Hippocampal formation (tissue), 2 donors: ENCODE measurements at places on chromosomes 1 and 21.
A peak's percentile ranks its signal among the peaks of the same experiment; 100 is the strongest.

- no peak for DNase-seq
Observed at GRCh38 chr21:34834290-34834689, 165.5 kb downstream of the CLIC6 start.

- DNase-seq: no peak
Observed at GRCh38 chr1:218332416-218332815, 12.7 kb upstream of the TGFB2 start.

DNA sequence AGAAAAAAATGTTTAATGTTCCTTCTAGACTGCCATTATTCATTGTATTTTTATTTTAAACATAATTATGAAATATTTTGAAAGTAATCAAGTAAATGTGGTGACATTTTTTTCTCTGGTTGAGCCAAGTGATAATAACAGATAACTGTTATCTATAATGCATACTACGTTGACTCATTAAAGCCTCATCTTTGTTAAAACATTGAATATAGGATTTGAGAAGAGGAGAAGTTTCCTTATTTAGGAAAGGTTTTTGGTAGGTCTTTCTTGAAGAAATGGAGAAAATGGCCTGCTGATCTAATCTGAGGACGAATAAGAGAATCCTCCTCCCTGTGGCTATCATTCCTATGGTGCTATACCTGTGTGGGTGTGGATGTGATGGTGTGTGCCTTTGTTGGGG lies 89.0 kb downstream of the NFIA start:
- DNase-seq: no peak

DNA sequence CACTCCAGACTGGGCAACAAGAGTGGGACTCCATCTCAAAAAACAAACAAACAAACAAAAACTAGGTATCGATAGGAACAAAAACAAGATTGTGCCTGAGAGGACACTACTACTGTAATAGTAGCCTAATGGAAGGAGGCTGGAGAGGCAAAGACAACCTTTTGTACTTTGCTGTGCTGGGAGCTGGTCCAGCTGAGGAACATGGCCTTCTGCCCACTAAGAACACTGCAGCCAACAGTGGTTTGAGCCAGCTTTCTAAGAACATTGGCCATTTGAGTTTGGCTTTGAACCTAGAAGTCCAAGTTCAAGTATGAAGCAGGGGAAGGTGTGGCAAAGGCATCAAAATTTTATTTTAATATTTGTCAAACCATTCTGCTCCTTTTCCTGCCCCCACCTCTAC lies 22.7 kb upstream of the RGS8 start:
- DNase-seq: no peak

- peak; percentile 35 for DNase-seq
Observed at GRCh38 chr1:20472860-20473711, 12.9 kb downstream of the CAMK2N1 start.

DNA sequence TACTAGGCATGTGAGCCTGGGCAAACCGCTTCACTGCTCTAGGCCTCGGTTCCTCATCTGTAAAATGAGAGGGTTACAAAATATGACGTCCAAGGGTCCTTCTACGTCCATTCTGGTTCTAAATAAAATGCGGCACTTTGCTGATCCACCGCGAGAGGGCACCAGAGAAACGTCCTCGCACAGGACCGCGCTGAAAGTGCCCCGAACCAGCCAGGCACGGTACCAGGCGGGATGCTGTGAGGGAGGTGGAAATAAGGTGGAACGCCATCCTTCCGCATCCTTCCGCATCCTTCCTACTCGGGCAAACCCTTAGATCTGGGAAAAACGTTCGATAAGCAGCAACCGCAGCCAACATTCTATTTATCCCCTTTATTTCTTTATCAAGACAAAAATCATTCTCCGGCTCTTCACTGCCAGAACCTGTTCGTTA lies 60.3 kb upstream of the KRTAP19-8 start:
- DNase-seq: peak; percentile 41

DNA sequence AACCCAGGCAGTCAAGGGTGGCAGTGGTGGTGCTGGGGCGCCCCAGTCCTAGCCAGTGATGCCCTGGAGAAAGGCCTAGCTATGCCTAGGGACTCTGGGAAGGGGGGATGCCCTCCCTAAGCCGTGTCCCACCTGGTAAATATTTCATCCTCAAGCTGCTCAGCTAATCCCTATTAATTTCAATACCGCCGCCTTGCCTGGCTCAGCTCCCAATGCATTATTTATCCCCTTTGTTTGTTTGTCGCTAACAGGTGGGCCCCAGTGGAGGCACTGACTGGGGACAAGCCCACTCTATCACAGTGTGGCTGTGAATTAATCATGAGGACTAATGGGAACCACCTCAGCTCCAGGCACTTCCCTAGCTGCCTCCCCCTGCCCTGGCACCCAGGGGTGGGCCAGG lies 22.5 kb downstream of the DMAP1 start:
- DNase-seq: no peak

DNA sequence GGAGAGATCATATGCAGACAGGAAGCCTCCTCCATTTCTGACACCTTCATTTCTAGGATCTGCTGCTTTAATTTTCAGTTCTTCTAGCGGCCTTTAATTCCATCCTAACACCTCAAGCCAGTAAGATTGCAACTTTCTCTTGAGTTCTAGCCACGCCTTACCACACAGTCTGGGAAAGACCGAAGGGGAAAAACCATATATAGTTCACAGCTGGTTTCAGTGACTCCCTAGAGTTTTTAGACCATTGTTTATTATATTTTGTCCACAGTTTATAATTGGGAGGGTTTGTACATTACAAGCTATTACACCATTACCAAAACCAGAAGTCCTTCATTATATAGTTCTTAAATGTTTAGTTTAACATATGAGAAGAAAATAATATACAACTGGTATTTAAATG lies 37.5 kb downstream of the DPH5 start:
- DNase-seq: no peak

DNA sequence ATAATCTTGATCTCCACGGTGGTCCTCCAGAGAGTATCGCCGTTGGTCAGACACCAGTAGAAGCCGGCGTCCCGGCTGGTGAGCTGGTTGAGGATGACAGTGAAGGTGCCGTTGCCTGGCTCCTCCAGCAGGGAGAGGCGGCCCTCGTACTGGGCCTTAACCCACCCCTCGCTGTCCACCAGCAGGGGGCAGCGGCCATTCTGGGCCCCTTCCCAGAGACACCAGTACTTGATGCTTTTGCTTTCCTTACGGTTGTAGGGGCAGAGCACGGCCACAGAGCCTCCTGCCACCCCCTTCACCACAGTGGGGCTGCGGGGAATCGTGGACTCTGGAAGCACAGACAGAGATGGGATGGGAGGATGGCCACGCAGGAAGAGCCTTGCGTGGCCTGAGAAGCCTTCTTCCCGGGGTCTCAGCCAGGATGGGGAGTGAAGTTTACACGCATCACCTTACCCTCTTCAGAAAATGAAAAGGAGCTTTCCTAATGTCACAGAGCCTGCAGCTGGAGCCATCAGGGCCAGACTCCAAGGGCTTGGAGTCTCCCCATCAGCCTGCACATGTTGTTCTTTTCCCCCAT lies 10.7 kb downstream of the PIGR start:
- no peak for DNase-seq

DNA sequence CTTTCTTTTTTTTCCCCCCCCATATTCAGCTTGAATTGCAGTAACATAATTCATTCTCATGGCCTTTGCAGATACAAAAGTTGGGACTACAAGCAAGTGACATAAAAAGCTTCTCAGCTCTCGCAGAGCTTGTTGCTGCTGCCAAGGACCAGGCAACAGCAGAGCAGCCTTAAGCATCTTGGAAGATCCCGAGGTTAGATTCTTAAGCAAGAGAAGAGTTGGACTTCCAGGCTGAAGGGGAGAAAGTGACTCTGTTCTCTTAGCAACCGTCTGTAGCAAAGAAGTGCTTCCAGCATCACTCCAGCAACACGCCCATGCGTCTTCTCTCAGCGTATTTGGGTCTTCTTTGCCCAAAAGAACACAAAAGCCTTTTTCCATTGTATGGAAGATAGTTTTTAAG lies 20.7 kb downstream of the AGT start:
- no peak for DNase-seq

DNA sequence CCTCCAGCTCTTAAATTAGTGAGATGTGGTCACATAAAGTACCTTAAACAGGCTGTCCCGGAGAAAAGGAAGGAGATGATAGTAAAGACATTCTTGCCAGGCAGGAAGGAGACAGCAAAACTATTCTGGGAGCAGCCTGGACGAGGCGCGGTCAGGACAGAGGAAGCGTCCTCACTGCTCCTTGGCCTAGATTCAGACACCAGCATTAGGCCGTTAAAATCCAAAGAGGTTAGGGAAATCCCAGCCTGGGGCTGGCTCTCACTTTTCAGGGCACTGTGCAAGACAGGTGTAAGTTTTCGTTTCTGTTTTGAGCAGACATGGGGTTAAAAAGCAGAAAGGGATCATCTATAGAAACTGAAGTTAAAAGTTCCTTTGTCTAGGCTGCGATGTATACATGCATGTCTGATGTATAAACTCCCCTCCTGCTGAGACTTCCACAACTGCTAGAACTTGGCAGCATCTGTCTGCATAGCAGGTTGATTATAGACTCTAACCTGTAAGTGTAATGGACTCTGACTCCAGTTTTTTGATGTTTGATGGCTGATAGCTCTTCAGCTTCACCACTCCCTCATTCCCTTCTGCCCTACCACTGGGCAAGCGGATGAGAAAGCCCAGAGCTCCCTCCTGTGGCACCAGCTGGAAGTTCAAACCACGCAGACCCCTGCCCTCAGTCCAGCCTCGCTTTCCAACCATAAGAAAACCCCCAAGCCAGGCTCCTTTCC lies 21.5 kb downstream of the STPG1 start:
- DNase-seq: peak; percentile 63

DNA sequence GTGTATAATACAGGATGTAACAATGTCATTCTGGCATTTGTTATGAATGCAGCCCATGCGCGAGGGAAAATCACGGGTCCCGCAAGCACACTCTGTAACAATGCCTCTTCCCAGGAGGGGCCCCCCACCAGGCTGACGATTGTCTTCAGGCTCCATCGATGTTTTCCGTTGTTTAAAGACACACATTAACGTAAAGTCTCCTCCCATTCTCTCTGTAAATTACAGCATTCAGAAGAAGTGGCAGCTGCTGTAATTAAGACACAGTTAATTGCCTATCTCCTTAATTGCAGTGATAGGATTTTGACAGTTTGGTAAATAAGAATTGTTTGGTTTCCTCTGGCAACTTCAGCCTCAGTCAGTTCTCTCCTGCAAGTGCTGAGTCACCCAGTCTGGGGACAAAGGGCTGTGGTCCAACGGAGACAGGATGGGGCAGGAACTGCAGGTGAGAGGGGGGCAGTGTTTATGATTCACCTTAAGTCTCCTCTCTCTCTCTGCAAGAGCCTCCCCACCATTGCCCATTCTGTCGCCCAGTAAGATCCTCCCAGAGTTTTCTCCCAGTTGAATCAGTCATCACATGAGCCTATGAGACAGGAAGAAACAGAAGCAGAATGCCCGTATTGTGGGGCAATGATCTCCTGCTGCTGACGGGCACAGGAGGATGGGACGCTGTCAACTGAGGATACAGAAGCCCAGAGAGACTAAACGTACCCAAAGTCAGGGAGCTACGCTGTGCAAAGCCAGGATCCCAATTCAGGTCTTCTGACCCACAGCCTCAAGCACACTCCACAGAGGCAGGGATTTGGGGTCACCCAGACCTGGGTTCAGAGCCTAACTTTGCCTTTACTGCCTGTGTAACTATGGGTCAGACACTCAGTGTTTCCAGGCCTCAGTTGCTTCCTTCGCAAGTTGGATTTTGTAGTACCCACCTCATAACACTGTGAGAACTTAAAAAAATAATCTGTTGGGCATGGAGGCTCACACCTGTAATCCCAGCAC lies 110.0 kb downstream of the ADSS2 start:
- DNase-seq: peak; percentile 49

- DNase-seq: no peak
Observed at GRCh38 chr1:29830916-29831315, 594.6 kb downstream of the PTPRU start.

- no peak for DNase-seq
Observed at GRCh38 chr1:56773341-56774066, 45.7 kb downstream of the FYB2 start.

- no peak for DNase-seq
Observed at GRCh38 chr1:90411185-90411584, 305.9 kb downstream of the BARHL2 start.

DNA sequence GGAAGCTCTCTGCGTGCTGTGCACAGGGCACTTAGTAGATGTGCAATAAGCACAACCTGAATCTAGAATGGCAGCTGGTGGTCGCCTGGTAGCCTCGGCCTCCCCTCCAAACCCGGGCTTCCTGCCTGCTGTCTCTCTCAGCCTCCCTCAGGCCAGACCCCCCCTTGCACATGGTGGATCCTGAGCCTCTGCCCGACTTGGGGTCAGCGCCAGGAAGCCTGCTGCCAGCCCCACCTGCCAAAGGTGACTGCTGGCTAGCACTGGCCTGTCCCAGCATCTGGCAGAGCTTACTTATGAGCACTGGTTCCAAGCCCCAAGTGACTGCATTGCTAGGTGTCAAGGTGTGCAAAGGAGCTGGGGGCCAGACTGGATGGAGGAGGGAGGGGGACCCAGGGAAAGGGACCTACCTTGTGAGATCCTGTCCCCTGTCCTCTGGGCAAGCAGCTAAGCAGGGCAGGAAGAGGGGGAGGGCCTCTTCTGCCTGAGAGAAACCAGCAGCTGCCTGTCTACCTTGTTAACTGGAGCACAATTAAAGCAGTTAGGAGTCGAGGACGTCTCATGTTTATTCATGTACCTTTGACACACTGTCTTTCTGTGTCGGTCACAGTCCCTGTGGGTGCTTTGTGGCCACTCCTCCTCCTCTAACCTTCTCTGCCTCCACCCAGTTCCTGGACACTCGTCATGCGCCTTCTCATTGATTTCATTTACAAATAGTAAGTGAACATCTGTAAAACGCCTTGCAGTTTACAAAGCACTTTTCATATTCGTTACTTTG lies 100.9 kb downstream of the DDX20 start:
- peak; percentile 21 for DNase-seq

- DNase-seq: no peak
Observed at GRCh38 chr1:225612287-225612686, 40.6 kb downstream of the ENAH start.

GRCh38 chr1:110130989-110131388 lies 18.7 kb downstream of the UBL4B start:
- DNase-seq: no peak

GRCh38 chr1:216721062-216721461 lies 2.2 kb downstream of the ESRRG start:
- DNase-seq: no peak

- no peak for DNase-seq
Observed at GRCh38 chr1:10968411-10968826, 44.0 kb upstream of the TARDBP start.

- DNase-seq: no peak
Observed at GRCh38 chr1:230070321-230071208, 3.5 kb downstream of the GALNT2 start.

DNA sequence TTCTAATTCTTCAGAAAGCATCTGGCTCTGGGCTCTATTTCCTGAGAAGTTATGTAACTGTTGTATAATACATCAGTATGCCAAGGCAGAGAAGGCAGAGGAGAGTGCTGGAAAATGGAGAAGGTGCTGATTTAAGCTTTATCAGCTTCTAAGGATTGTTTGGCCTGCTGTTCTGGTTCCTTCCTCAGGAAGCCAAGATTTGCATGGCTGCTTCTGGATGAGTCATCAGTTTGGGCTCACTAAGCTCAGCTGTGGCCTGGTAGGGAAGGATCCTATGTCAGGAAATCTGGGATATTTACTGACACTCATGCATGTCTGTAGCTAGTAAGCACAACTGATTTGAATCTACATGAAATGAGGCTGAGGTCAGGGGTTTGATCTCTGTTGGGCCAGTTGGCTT lies 73.2 kb upstream of the ADGRL4 start:
- DNase-seq: no peak

GRCh38 chr1:226453015-226453704 lies 45.3 kb upstream of the PARP1 start:
- DNase-seq: no peak
